WERI-Rb-1 (cell line): ENCODE measurements at places on chromosomes 5 and 9.

- no peak for DNase-seq
These were observed 184.6 kb downstream of the AP3B1 start for GRCh38 chr5:78109891-78110324.

DNA sequence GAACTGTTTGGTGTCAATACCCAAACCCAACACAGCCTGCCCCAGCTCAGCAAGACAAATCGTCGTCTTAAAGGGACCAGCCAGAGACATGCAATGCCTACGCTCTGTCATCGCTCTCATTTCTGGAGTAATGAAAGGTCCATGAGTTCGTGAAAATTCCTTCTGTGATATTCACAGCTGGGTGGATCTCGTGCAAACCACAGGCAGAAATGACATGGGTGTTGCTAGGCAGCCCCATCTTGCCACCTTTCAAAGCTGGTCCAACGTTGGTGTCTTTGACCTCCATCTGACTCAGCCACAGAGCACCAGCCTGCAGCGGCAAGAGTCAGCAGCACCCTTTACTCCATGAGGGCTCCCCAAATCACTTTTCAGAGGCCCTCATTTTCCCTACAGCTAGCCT lies 215.3 kb downstream of the SLIT3 start:
- DNase-seq = no peak

- no peak for DNase-seq
These were observed 52.4 kb upstream of the UBAC1 start for GRCh38 chr9:136013524-136014034.

DNA sequence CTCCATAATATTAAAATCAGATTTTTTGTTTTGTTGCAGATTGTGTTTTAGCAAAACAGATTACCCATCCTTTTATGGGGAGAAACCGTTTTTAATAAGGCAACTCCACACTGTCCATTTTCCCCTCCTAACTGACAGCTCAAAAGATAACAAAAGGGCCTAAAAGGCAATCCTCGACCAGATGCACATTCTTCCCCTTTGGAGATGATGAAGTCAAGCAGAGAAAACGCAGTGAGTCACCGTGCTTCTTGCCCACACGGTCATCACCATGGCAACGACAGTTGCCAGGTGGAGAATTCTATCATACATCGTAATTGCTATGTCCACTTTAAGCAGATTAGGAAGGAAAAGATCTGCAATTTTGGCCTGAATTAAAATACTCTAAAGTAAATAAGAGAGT lies 96.4 kb downstream of the DIRAS2 start:
- peak; percentile 51 for DNase-seq

DNA sequence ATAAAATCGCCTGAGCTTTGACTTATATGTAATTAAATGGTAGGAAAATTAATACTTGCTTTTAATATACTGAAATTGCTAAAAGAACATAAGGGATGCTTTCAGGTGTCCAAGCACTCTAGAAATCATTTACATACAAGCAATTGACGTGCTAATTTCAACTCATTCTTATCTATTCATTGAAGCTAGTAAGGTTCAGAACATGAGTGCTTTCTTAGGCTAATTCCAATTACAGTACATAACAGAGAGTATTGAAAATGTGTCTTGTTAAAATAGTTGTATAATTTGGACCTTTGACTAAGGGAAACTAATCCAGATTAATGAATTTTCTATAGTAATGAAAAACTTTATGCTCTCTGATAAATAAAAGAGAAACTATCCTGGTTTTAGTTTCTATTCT lies 1016.4 kb upstream of the TYRP1 start:
- no peak for DNase-seq

- no peak for DNase-seq
These were observed 1.0 kb upstream of the FBXW11 start for GRCh38 chr5:172007175-172008110.

DNA sequence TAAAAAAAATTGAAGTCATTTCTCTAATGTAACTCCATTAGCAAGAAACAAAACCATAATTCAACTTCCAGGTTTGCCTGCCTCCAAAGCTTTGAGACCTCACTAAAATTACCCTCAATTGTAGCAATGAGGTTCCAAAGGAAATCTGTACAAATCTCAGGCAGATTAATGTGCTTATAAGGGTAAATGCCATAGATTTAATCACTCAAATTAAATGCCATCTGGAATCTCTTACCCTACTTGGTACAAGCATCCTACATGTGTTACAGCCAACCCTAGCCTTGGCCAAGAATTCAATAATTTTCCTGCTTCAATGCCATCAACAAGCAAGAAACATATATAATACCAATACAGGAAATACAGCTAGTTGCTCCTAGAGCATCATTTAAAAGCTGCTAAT lies 452.8 kb downstream of the RAB3C start:
- DNase-seq = no peak

DNA sequence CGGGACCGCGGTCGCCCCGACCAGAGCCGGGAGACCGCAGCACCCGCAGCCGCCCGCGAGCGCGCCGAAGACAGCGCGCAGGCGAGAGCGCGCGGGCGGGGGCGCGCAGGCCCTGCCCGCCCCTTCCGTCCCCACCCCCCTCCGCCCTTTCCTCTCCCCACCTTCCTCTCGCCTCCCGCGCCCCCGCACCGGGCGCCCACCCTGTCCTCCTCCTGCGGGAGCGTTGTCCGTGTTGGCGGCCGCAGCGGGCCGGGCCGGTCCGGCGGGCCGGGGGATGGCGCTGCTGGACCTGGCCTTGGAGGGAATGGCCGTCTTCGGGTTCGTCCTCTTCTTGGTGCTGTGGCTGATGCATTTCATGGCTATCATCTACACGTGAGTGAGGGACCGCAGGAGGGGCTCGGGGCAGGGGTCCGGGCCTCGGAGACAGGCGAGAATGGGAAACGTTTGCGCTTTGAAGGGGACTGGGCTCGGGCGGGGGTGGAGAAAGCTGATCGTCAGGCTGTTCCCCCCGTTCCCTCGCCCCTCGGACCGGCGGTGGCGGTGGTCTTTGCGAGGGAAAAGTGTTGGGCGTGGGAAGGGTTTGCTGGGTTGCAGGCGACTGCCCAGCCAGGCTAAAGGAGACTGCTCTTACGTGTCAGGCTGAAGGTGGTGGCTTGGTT lies 457 bp downstream of the UGCG start:
- peak; percentile 71 for DNase-seq

DNA sequence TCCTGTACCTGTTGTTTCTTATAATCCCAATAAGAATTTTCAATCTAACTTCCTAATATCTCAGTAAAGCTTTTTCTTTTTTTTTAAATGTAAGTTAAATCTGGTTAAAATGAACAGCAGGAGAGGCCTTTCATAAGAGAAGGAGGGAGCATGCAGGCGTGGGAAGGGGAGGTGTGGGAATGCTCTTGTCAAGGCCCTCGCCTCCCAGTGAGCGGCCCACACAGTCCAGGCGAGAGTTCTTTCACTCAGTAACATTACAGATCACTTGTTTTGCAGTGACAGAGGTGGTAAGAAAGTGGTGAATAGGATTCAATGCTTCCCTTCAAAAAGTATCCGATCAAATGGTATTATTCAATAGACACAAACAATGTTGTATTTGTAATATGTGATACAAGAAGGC lies 125.0 kb downstream of the EPB41L4A start:
- no peak for DNase-seq

DNA sequence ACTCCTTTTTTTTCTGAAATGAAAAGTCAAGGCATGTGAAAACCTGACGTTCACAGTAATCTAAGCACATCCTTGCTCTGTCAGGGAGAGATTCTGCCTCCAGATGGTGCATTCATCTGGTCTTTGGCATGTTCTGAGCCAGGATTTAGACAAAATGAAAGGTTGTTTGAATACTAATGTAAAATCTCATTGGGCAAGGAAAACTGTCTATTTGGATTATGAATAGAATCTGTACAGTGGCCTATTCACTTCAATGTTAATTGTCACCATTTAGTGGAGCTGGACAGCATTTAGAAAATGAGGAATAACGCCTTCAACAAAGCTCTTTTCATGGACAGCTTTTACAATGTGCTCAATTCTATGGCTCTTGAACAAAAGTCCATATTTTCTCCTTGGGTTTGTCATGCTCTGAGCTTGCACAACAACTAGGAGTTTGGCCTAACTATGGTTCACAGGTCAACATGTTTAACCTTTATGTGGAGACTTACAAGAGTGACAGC lies 28.9 kb downstream of the ARHGEF28 start:
- peak; percentile 63 for DNase-seq

DNA sequence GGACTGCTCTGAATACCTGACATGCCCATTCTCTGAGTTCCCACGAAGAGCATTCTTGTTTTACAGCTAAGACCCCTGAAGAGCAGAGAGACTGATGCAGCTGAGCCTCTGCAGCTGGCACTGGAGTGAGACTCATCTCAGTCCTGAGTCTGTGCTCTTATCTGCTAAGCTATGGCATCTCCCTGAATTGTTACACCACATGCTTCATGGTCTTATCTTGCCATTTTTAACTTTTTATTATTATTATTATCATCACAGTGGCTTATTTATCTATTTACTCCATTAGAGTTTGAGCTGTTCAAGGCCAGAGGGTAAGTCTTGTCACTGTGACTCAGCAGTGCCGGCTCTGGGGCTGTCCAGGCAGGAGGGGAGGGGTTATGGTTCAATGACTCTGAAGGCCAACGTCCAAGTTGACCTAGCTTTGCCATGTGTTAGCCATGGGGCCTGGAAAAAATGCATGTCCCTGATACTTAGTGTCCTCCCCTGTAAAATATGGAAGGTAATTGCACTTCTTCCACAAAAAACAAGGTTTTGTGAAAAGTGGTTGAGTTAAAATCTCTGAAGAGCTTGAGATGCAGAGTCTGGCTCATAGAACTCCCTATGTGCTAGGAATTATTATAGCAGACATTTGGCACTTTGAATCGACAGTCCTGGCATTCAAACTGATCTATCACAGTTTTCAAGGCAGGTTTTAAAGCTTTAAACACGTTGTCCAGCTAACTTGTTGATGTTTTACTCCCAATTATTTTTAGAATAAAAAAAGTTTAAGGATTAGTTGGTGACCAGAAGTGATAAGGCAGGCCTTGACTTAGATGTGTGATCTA lies 94.6 kb downstream of the ALDH1A1 start:
- DNase-seq = no peak

GRCh38 chr5:40277161-40277906 lies 402.4 kb upstream of the PTGER4 start:
- DNase-seq = no peak

- peak; percentile 6 for DNase-seq
These were observed 93.3 kb downstream of the BARX1 start for GRCh38 chr9:93861736-93862358.

GRCh38 chr5:180034564-180034963 lies 37.0 kb downstream of the RNF130 start:
- no peak for DNase-seq

DNA sequence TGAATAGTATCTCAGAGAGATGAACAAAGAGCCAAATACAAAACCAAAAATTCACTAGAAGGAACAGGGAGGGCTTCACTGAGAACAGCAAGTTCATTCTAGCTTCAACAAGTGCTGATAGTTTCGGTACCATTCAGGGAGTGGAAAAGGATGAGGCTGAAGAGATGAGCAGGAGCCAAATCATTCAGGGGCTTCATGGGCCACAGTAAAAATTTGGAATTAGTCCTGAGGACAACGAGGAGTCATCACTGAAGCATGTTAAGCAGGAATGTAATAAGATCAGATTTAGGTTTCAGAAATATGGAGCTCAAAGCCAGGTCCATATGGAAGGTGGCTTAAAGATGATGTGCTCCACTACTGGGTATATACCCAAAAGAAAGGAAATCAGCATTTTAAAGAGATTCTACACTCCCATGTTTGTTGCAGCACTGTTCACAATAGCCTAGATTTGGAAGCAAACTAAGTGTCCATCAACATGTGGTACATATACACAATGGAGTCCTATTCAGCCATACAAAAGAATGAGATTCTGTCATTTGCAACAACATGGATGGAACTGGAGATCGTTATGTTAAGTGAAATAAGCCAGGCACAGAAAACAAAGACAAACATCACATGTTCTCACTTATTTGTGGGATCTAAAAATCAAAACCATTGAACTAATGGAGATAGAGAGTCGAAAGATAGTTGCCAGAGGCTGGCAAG lies 36.2 kb downstream of the SPOCK1 start:
- DNase-seq = no peak

DNA sequence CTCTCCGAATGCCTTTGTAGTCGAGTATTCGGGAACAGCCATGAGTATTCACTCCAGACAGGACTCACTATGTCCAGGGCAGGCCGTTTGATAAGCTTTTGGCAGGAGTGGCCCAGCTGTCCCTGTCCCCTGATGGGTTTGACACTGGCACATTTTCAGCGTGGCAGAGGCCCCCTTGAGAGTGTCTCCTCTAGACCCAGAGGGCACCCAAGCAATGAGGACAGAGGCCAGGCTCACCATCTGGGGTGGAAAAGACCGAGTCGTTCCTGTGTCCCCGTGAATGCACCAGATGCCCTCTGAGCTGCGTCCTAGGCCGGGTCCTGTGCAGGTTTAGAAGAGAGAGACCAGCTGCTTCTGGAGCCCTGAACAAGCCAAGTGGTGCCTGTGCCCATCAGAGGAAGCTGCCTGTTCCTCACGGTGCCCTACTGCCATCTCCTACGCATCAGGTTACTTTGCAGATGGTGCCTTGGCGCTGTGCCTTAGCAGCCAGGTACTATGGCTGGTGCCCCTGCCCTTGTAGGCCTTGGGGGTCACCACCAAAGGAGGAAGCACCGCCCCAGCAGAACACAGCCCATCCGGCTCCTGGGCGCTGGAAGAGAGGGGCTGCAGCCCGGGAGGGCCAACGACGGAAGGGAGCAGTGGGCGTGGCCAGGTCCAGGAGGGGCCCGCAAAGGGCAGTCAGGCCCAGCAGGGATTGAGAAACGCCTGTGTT lies 42.4 kb downstream of the LRSAM1 start:
- DNase-seq = no peak

DNA sequence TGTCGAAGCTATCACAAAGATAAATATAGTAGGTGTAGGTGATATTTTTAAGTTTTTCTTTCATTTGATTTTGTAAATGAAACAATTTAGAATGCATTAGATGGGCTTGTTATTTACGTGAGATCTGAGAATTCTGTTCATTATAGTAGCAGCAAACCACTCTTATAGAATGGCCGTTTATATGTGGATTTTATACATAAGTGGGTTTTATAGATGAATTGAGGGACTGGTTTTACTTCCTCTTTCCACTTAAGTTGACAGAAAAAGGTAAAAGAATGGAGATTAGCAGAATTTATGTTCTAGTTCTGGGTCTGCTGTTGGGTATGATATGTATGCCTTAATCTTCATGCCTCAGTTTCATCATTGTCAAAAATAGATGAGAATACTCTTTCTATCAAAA lies 5.6 kb downstream of the RMI1 start:
- DNase-seq = no peak

DNA sequence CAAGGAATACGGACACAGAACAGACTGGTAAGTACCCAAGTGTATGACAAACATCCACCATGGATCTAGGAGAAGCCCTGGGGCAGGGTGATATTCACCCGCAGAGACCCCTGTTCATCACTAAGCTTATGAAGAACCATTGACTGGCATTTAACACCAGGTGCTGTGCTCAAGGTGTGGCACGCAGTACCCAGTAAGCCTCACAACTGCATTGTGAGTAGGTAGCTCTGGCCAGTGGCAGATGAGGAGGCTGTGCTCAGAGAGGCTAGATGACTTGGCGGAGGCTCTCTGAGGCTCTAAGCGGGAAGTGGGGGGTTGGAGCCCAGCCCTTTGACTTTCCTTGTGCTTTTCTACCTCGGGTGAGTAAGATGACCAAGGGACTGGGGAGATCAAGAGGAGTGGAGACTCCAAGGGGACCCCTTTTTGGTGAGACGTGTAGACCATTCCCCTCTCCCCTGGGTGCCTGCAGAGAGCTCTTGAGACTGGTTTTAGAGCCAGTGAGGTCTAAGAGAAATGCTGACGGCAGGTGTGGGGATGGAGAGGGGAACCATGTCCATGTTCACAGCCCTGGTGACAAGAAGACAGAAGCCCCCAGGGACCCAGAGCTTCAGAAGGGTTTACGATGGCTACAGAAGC lies 70.8 kb downstream of the IL6ST start:
- DNase-seq = no peak
